ENCODE measurements at places on chromosomes 5 and 9.

- DNase-seq: peak; percentile 25
These were observed 17.0 kb upstream of the ARHGAP26 start for GRCh38 chr5:142753116-142753631.

DNA sequence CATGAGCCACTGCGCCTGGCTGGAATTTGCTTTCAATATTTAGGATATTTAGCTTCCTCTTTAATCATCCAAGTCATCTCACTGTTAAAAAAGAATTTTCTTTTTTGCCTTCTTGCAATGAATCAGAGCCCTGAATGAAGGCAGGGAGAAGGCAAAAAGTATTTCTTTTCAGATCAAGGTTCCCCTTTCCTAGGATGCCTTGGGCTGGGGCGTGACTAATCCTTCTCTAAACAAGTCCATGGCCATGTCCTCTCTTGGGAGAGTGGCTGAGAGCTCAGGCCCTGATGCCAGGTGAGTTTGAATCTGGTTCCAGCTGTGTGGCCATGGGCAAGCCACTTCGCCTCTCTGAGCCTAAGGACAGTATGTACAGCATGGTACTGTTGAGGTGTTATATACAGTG is 84.8 kb upstream of the NEURL1B start:
- no peak for DNase-seq

DNA sequence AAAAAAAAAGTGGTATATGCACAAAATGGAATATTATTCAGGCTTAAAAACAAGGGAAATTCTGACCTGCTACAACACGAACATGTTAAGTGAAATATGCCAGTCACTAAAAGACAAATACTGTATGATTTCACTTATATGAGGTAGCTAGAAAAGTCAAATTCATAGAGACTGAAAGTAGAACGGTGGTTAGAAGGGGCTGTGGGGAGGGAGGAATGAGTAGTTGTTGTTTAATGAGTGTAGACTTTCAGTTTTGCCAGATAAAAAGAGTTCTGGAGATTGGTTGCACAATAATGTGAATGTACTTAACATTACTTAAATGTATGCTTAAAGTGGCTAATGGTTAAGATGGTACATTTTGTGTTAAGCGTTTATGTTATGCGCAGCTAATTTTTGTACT is 79.5 kb upstream of the IL12B start:
- no peak for DNase-seq

- no peak for DNase-seq
These were observed 9.9 kb downstream of the ERGIC1 start for GRCh38 chr5:172843825-172844576.

GRCh38 chr5:100423330-100423729 is 111.8 kb upstream of the FAM174A start:
- DNase-seq: no peak

DNA sequence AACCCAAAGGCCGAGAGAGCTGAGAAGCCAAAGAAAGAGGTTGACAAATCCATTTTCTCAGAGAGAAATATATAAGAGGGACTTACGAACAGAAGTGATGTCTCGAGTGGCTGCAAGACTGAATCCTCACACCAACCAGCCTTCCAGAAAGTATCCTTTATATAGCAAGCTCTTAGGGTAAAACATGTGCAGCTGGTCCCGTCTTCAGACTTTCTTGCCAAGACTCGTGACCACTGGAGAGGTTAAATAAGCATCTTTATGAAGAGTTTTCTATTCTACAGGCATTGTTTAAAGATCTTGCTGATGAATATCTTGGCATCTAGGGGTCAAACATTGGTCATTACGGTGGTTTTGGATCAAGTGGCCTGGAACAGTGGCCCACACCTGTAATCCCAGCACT is 16.9 kb upstream of the SLC22A4 start:
- DNase-seq: no peak

DNA sequence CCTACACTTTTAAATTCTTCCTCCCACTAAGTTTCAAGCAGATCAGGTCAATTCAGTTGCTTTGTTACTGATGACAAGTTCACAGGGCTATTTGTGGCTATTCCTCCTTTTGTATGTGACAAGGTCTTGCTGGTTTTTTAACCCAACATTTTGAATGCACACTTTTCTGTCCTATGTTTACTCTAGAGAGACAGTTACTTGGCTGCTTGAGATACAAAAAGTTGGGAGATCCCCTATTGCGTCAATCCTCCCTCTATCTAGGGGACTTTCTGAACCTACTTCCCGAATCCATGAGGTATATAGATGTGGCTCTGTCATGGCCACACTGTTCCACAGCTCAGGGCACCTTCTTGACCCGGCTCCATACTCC is 386.7 kb downstream of the NTRK2 start:
- DNase-seq: no peak

GRCh38 chr5:9533096-9533495 is 12.8 kb downstream of the SEMA5A start:
- no peak for DNase-seq

DNA sequence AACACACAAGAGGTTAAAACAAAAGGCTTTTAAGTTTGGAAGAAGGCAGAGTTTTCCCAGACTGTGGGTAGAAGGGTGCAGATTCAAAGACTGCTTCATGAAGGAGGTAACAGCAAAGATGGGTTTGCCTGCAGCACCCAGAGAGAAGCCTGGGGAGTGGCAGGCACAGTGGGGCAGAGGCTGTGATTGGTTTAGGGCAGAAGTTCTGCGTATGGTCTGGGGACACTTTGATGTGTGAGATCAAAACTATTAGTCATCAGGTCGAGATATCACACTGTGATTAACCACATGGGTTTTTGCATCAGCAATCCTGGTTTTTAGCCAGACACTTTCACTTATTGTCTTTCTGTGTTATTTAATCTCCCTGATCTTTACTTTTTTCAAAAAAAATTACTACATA is 188.8 kb upstream of the GLRA1 start:
- no peak for DNase-seq

DNA sequence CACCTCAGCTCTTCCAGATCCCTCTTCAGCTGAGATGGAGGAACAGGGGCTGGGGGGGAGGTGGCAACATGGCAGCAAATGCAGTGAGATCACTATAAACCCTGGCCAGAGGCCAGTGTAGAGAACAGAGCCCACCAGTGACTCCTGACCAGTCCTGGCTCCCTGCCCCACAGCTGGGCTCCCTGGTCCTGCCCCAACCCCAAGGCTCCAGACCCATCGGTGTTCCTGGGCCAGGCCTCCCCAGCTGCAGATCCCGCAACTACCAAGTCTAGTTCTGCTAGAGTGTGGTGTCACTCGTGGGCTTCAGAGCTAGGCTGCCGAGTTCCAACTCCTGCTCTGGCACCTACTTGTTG is 16.8 kb downstream of the AKNA start:
- no peak for DNase-seq

DNA sequence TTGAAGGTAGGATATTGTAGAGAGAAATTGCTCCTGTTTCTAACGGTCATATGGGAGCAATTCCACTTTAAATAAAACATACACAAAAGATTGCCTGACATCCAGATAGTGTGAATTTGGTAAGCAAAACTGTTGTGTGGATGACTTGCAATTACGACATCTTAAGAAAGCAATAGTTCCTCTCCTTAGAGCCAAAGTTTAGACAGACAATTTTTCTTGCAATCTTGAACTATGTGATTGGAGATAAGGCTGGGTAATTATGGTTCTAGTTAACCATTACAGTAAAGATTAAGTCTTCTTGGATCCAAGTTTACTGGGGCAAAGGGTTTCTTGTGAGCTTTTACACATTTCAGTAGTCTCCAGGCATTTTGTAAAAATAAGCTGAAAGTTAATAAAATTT is 1080.6 kb upstream of the CDH6 start:
- no peak for DNase-seq

DNA sequence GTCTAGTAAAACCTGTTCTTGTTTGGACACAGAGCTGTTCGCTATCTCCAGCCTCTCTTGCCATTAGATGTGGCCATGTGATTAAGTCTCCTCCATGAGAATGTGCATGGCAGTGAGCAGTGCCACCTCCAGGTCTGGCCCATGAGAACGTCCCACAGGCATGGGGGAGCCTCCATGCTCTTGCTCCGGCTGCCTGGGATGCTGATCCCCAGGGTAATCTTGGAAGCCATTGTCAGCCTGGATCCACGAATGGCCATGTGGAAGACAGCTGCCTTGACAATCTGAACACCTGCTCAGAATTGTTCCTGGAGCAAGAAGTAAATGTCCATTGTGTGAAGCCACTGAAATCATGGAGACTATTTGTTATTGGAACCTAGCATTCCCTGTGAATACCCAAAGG is 83.5 kb downstream of the FSTL4 start:
- no peak for DNase-seq

DNA sequence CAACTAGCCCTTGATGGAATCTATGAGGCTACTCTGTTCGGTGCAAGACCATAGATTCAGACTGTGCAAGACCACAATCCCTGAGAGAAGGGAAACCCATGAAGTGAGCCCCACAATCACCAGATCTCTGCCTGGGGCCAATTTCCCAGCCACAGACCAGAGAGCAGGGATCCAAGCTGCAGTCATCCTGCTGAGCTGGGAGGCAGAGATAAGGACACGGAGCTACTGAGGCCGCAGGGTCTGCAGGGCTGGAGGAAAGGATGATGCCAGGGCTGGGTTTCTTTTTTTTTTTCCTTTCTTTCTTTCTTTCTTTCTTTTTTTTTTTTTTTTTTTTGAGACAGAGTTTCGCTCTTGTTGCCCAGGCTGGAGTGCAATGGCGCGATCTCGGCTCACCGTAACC is 47.7 kb upstream of the FUBP3 start:
- no peak for DNase-seq

DNA sequence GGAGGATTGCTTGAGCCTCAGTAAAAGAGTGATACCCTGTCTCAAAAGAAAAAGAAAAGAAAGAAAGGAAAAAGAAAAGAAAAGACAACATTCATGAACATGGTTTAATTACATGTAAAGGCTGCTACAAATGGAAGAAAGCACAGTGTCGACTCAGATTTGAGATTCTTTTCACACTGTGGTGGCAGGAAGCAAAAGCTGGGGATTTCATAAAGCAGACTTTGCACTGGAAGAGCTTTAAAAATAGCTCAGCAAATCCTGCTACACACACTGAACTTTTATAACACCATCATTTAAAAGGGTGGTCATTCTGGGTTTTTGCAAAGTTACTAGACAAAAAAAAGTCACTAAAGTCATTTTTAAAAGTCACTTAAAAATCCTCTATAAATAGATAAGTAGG is 140.8 kb downstream of the CEMIP2 start:
- DNase-seq: no peak

- DNase-seq: no peak
These were observed 113.0 kb downstream of the ADAMTS2 start for GRCh38 chr5:179232091-179232735.

DNA sequence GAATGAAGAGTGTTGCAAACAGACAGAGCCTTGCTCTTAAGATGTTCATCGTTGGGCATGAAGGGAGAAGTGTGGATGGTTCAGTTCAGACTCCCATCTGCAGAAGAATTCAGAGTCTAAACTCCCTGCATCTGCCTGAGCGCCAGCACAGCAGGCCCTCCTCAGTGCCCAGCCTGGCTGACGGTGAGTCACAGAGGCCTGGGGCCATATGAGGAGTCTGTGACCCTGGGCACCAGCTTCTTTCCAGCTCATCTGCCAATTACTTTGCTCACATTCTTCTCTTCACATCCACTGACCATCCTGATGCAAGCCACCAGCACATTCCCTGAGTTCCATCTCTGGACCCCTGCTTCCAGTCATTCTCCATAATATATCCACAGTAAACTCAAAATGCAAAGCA is 401.1 kb upstream of the TRPC7 start:
- DNase-seq: no peak

DNA sequence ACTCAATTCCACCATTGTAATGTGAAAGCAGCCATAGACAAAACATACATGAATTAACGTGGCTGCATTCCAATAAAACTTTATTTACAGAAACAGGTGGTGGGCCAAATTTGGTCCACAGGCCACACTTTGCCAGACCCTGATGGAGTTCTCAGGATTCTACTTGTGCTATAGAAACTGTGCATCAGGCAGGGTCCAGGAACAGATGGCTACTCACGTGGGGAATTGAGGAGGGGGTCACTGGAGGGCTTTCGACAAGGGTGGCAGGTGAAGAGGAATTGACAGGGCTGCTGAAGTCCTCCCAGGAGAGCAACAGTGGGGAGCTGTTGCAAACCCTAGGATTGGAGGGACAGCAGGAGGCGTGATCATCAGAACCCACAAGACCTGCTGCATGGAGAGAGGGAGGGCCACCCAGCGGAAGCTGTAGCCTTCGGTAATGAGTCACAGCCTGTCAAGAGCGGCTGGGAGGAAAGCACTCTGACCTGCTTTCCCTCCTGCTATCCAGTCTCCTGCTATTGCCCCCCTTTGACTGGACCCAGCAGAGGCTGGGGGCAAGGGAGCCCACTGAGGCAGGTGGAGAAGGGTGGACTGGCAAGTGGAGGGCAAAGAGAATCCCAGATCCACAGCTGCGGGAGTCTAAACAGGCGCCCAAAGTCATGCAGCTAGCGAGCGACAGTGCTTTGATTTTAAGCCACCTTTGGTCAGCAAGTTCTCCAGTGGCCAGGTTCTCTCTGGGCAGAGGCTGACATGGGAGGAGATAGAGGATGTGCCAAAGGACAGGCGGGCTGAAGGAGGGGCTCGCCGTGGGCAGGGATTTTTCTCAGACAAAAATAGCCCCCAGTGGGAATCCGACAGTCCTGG is 138.3 kb upstream of the SMIM23 start:
- DNase-seq: no peak

GRCh38 chr5:38069360-38069759 is 189.0 kb upstream of the EGFLAM start:
- DNase-seq: no peak

DNA sequence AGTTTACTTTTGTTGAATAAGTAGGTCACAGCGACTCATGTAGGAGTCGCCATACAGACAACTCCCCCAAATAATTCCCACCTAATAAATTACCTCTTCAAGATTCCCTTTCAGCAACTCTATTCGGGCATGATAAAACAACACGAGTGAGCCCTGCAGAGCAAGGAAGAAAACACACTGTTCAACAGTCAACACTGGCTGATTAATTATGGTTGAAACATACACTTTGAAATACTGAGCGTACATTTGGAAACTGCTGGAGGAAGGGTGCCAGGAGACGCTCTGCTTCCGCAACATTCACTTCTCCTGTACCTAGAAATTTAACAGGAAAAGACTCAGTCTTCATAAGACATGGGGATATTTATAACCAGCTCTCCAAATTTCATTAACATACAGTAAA is 117.5 kb downstream of the TTC39B start:
- DNase-seq: no peak

- no peak for DNase-seq
These were observed 252.2 kb downstream of the GOLPH3 start for GRCh38 chr5:31921852-31922305.

DNA sequence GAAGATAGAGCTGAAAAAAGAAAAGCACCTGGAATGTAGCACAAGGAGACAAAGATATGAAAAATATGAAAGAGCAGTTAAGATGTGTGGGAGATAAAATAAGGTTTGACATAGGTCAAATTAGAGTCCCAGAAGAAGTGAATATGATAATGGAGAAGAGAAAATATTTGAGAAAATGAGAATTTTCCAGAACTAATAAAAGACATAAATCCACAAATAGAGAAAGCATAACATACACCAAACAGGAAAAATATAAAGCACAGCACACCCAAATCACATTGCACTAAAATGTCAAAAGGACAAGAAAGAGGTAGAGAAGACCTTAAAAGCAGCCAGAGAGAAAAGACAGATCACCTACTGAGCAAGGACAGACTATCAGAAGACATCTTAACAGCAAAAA is 43.4 kb downstream of the IPPK start:
- no peak for DNase-seq
